Kidney epithelial cell (primary cell): ENCODE measurements at places on chromosomes 11 and 22.

DNA sequence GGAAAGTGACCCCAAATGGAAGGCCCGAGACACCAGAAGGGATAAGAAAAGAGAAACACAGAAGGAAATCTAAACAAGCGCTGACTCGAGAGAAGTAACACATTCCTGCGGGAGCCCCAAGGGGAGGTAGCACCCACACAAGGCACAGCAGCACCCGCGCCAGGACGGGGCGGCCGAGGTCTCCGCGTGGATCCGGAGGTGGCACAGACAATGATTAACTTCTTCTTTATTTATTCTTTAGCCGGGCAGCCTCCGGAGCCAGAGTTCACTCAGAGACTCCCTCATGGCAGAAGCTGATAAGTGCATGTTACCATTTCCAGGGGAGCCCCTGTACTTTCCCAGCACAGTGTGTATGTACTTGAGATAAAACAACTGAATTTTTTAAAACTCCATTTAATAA is 5.1 kb downstream of the TOLLIP start:
- DNase-seq: no peak

- no peak for DNase-seq
These were observed 43.5 kb upstream of the MYEOV start for GRCh38 chr11:69250186-69251056.

- peak; percentile 61 for DNase-seq
These were observed 132.9 kb upstream of the ZBED5 start for GRCh38 chr11:10990637-10991193.

GRCh38 chr22:46256358-46256958 is 6.4 kb upstream of the CDPF1 start:
- DNase-seq: no peak

- DNase-seq: no peak
These were observed 369.6 kb downstream of the TENM4 start for GRCh38 chr11:79071190-79071589.

GRCh38 chr22:19710020-19710768 is 4.1 kb upstream of the SEPTIN5 start:
- DNase-seq: no peak

- DNase-seq: peak; percentile 73
These were observed at the start of gene FOSL1 for GRCh38 chr11:65900125-65900898. TSS of gene FOSL1 (minus strand) at chr11:65900388. CDS start at chr11:65900339, 49 bp downstream.

- DNase-seq: no peak
These were observed 79.1 kb upstream of the WNT7B start for GRCh38 chr22:46055911-46056545.

DNA sequence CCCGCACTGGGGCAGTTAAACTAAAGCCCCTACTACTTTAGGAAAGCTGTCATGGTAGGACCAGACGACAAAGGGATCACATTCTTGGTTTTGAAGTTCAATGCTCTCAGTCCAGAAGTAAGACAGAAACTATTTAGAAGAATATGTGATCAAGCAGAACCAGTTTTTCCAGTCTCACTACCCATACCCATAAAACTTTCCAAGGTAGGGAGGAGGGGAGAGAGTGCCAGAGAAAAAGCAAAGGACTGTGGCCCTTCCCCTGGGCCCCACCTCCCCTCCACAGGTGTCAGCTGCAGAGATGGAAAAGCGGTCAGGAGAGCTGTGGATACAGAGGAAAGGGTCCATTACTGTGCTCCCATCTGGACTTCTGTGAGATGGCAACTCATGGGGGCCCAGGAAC is 587.1 kb downstream of the SOX6 start:
- DNase-seq: no peak

GRCh38 chr11:21806947-21807346 is 385.9 kb upstream of the ANO5 start:
- no peak for DNase-seq

- DNase-seq: no peak
These were observed 1.9 kb downstream of the SAC3D1 start for GRCh38 chr11:65042891-65043290.

- DNase-seq: no peak
These were observed 123.5 kb downstream of the DBX1 start for GRCh38 chr11:20036626-20037335.

- DNase-seq: no peak
These were observed 43.2 kb downstream of the PANX1 start for GRCh38 chr11:94171693-94172440.

- no peak for DNase-seq
These were observed 515.7 kb downstream of the BUD13 start for GRCh38 chr11:116257092-116257491.

GRCh38 chr11:64241241-64241490 is 271 bp downstream of the FKBP2 start:
- no peak for DNase-seq
